Tibial nerve (tissue), 4 donors: ENCODE measurements at places on chromosomes 7 and 10. TPM values are rescaled to one million over a fixed set of nuclear protein-coding genes. Genes with fewer than 3 reads are reported as not detected.

DNA sequence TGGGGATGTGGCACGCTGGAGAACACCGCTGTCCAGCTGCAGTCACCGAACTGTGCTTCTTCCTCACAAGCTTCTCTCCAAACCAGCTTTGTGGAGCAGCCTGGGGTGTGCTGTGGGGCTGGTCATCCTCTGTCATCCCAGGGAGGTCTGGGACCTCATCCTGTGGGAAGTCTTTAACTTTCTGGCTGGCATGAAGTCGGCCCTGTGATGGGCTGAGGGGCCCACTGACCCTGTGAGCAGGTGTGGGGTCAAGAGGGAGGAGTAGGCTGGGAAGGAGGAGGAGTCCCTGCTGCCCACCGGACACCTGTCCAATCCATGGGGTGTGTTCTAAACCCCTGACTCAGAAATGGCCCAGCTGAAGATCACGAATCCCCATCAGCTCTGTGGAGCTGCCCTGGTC, 136.2 kb upstream of the SHH start:
- no peak for DNase-seq

GRCh38 chr10:3126741-3127346, 45.7 kb downstream of the PITRM1 start:
- no peak for DNase-seq

DNA sequence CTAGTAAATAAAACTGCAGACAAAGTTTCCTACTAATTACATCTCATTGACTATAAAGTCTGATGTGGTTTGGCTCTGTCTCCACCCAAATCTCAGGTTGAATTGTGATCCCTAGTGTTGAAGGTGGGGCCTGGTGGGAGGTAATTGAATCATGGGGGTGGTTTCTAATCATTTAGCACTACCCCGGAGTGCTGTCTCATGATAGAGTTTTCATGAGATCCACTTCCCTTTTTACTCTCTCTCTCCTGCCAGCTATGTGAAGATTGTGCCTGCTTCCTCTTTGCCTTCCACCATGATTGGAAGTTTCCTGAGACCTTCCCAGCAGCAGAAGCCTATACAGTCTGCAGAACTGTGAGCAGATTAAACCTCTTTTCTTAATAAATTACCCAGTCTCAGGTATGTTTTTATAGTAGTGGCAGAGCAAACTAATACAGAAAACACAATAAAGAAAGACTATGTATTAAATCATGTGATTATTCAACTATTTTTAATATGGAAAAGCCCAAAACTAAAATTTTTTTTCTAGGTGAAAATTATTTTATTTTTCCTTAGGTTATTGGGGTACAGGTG, 232.1 kb downstream of the FZD1 start:
- DNase-seq = no peak

The ZC3HAV1L gene
- 68.8 TPM for total RNA-seq

The C7orf33 gene
- not detected for total RNA-seq

- DNase-seq = no peak
Measured at GRCh38 chr10:74293686-74294371, 142.8 kb downstream of the ADK start.

DNA sequence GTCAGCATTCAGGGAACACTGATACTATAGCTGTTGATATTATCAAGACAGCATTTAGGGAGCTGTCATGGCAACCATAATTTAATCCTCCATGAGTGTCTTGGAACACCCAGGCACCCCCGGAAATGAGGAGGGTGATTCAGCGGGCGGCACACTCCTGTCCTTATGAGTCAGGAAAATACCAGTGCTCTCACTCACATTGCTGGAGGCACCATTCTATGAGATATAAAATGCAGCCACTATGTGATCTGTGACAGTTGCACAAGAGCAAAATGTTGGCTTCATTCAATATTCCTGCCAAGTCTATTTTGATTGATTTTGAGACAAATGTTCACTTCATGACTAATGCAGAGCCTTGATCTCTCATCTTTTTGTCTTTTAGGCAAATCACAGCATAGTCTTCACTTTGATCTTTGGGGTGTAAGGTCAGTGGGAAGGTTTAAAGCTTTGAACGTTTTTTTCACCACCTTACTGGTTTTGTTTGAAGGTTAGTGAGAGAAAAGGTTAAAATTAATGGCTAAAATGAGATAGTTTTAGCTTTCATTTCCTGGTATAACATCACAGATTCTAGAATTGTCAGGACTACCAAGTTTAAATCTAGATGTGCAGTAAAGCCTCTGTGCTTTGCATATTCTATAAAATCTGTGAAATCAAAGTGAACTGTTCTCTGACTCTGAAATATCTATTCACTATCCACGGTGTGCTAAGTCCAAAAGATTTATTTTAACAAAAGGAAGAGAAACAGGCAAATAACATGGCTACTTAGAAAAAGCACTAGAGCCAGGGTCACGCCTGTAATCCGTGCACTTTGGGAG, 12.4 kb upstream of the ARHGAP12 start:
- DNase-seq = no peak

GRCh38 chr10:46305986-46306385, 19.2 kb downstream of the ANTXRL start:
- no peak for DNase-seq

GRCh38 chr10:42697926-42698325, 59.6 kb upstream of the ZNF33B start:
- DNase-seq = no peak

The CHRM2 gene
- total RNA-seq = not detected

DNA sequence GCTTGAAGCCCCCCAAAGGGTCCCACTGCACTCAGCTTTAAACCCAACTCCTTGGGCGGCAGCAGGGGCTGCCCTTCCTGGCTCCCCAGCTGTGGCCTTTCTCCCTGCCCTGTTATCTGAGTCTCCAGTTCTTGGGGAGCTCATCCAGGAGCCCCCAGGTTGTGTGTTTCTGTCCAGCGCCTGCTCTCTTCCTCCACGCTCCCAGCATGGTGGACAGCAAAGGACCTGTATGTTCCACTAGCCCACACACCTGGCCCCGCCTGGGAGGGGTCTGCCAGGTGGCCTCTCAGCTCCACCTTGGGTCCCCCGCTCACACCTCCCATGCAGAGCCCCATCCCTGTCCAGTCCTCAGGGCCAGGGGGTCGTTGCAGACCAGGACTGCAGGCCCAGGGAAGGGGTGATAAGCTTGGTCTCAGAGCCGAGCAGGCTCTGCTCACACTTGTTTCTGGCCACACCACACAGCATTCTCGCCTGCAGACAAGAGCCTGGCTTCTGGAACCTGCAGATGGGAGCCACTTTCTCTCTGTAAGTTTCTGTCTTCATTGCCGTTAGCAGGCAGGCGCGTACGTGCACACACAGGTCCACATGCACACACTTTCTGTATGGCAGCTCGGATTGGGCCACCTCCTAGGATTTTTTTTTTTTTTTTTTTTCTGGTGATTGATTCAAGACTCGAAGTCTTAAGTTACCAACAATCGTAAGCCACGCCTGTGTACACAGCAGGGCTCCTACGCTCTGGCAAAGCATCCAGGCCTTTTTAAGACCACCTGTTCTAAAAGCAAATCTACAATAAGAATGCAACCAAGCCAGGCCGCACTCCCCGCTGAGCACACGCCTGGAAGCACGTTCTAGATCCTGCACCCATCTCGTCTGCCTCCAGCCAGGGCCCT, 104.6 kb downstream of the CYTH3 start:
- no peak for DNase-seq

DNA sequence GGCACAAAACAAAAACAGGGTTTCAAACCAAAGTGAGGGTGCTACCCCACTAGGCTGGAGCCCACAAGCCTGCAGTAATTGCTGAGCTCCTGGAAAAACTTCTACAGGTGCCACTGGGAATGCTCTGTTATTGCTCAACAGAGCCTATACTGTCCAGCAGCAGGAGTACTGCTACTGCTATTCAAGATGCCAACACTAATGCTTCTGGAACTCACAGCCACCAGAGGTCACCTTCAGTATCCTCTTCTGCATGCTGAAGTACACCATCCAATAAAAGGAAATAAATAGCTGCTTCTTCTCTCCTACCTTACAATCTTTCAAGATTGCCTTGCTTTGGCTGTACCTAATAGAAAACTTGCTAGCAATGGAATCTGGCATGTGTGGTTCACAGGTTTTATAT, 222.0 kb downstream of the LRRN3 start:
- DNase-seq = no peak

DNA sequence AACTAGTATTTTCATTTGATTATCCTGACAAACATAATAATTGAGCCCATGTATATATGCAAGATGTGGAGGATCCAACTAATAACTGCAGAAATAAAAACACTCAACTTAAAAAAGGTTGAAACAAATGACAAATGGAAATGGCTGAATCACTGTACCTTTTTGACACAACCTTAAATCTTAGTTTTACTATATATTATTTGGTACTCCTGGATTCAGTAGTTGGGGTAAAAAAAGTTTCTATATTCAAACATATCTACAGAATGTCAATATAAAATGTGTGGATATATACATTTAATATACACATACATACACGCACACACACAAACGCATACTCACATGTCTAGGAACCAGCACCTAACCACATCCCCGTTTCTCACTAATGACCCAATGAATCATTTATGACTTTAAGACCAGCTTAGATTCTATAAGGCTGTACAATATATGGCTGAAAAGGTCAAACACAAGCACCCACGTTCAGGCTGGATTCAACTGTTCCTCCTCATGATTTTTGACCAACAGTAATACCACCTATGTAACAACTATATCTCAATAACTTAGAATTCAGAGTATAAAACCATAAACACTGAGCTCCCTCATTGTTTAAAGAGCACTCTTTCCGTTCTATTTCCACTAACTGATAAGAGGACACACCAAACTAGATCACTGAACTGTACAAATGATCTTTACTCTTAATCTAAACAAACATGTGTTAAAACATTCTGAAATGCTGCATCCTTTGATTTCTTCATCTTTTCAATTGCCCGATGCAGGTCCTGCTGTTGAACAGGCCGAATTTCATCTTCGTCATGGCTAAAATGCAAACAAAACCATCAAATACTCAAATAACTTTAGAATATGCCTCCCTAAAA, 63.8 kb downstream of the ATAD1 start:
- no peak for DNase-seq

GRCh38 chr10:84265418-84265817, 20.6 kb downstream of the RGR start:
- no peak for DNase-seq

DNA sequence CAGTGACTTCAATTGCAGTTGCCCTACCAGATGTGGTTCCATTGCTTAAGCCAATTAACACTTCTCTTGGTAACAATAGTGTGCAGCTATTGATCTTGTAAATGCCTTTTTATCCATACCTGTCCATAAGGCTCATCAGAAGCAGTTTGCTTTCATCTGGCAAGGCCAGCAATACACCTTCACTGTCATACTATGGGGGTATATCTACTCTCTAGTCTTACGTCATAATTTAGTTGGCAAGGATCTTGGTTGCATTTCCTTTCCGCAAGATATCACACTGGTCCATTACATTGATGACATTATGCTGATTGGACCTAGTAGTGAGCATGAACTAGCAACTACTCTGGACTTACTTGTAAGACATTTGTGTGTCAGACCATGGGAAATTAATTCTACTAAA, 17.7 kb upstream of the ZNF365 start:
- no peak for DNase-seq

DNA sequence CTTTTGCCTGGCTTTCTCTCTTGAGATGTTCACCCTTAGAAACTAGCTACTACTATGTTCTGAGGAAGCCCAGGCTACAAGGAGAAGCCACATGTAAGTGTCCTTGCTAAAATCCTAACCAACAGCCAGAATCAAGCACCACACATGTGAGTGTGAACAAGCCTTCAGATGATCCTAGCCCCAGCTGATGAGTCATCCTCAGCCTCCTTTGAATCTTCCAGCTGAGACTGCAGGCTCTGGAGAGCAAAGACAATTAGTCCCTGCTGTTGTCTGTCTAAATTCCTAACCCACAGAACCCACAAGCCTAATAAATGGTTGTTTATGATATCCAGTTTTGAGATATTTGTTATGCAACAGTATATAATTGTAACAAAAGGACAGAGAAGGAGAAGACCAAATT, 92.8 kb upstream of the TAC1 start:
- DNase-seq = no peak

DNA sequence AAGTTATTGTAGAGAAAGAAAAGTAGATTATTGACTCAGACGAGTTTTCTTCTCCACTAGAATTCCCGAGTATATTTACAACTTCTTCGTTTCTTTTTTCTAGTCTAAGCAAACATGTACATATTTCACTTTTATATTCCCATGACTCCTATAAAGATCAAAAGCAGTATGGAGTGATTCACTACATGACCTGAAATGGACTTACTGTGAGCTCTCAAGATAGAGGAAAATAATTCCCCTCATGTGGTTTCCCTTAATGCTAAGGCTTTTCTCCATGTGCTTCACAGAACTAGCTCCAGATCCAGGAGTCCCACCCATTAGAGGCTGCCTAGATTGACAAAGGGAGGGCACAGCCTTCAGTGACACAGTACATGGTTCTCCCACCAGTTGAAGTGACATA, 823.1 kb upstream of the LRRTM3 start:
- no peak for DNase-seq

- no peak for DNase-seq
Measured at GRCh38 chr7:148286150-148286549, 304.4 kb upstream of the C7orf33 start.

- peak; percentile 34 for DNase-seq
Measured at GRCh38 chr7:6256677-6257535, 15.5 kb downstream of the CYTH3 start.

The C10orf62 gene
- 1.7 TPM for total RNA-seq

DNA sequence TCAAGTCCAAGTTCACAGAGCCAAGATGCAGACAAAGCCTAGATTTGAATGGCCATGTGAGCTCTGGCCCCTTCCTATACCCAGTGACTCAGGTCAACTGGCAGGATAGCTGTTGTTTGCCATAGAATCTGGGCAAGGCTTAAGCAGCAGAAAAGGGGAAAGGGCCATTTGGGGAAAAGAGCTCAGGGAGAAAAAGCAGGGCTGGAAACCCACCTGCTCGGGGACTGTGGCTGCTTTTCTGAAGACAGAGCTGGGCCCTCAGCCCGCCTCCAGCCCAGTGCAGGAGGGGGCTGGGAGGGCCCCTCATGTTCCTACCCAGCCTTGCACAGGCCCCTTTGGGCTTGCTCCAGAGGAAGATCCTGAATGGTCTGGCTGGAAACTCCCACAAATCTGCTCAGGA, 32.6 kb upstream of the HABP2 start:
- DNase-seq = no peak

The RELN gene
- 117 TPM for total RNA-seq

- no peak for DNase-seq
Measured at GRCh38 chr7:130432886-130433285, 7.9 kb downstream of the CEP41 start.

DNA sequence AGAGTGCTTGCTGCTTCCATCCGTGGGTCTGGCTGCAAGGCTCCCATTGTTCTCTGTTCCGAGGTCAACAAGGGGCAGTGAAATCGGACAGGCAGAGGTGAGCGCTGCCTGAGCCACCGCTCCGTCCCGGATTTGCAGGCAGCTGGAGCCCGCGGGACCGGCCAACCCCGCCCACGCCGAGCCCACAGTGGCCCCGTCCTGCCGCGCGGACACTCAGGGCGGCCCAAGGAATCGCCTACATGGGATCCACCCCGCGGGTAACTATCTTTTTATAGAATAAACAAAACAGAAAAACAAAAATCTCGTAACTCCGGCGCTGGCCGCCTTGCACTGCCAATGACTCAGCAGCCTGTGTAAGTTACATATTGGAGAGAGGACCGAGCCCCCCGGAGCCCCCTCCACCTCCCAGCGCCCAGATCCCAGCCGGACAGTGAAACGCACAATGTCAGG, 1.9 kb downstream of the BNIP3 start:
- no peak for DNase-seq

The GPR158 gene
- total RNA-seq = 0.39 TPM

The FAM180A gene
- total RNA-seq = 5.3 TPM
